Activated CD4-positive, alpha-beta T cell treated with anti-CD3 and anti-CD28 coated beads, Interleukin-2, amount 10 ng/mL, durations not matched to agents 7 days and 5 days (primary cell): ENCODE measurements at places on chromosomes 12 and 14. TPM values are rescaled to one million over a fixed set of nuclear protein-coding genes. Genes with fewer than 3 reads are reported as not detected.
A peak's percentile ranks its signal among the peaks of the same experiment; 100 is the strongest.

DNA sequence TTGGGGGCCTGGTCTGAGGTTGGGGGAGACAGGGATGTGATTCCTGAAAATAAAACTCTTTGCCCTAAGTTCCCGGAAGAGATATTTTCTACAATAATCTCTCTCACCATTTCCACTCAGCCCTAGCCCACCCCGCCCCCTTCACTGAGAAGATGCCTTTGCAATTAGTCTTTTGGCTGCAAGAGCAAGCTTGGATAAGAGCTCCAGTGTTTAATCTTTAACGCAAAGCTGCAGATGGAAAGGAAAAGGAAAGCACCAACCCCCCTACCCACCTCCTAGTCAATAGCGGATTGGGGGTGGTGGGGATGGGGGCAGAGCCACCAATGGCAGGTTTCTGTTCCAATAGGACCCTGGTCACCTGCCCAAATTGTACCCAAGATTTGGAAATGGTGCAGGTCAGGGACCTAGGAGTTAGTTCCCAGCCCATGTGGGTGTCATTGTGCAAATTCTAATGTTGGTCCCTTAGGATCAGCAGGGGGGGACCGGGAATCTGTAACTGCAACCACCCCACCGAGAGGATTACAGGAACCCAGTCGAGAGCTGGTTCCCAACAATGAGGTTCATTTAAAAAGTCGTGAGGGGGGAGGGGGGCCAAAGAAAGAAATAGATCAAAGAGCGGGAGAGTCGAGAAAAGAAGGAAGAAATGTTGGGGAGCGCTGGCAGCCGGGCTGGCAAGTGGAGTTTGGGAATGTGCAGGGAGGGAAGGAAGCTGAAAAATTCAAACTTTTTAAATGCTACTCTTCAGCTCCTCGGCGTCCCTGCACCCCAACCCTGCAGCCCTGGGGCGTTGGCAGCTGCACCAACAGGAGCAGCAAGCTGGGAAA is 1.6 kb downstream of the ZFP36L1 start:
- no peak for DNase-seq

DNA sequence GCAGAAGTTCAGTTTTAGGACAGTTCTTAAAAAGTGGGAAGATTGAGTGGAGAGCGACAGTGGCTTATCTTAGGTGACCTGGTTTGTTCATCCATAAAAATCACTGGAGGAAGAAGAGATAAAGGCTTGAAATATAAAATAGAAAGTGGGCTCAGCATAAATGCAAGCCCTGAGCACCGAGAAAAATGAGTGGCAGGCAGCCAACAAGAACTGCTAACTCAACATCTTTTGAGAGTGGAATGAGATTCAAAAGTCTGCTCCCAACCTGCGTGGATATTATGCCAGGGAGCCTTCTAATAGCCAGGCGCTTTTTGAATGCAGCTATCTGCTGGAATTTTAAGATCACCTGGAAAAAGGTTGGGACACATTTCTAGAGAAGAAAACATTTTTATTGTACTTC is 666.5 kb downstream of the FLRT2 start:
- DNase-seq: no peak

GRCh38 chr14:95299271-95299670 is 20.4 kb downstream of the CLMN start:
- DNase-seq: no peak

Gene PSMB5
- total RNA-seq: 60.4 TPM

DNA sequence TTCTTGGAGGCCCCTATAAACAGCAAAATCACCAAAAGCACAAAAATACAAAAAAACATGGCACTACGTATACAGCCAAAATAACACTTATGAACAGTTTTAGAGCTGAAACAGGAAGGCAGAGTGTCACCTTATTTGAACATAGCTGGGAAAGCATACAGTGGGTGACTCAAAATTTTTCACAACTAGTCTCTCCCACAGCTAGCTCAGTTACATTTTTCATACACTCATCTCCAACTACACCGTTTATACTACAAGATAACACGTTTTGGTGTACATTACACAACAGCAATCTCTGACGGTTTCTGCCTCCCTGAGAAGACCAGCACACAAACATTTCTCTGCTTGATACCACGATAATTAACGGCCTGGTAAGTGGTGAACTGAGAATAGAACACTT is 2.9 kb downstream of the RAD52 start:
- DNase-seq: no peak

DNA sequence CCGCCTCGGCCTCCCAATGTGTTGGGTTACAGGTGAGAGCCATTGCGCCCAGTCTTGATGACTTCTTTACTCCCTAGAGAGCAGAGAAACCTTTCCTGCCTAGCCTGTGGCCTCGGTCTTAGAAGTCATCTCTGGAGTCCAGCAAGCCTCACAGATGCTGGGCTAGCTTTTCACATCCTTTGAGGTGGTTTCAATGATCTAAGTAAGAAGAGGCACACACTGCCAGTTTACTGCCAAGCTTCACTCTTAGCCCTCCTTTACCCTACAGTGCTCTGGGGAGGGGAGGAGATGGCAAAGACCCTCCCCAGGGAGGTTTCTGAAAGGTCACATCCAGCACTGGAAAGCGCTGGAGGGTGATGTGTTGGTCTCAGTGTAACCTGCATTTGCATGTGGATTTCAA is 304.8 kb downstream of the PCNX1 start:
- no peak for DNase-seq

Gene RNASE2
- not detected for total RNA-seq

DNA sequence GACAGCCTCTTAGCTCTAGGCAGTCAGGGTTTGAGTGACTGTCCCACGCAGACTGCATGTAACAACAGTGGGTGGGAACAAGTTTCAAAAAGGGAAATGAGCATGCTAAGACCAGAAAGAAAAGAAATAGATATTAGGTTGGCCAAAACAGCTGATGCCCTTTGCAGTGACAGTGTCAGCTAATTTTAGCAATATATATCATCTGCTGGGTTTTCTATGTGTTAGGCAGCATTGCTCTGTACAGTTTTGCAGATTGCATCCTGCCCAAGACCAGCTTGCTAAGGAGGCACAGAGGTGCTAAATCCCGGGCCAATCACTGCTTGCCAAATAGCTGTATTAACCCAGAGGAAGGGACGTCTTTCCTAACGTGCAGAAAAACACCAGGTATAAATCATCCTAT is 541.9 kb upstream of the TBX3 start:
- DNase-seq: no peak

DNA sequence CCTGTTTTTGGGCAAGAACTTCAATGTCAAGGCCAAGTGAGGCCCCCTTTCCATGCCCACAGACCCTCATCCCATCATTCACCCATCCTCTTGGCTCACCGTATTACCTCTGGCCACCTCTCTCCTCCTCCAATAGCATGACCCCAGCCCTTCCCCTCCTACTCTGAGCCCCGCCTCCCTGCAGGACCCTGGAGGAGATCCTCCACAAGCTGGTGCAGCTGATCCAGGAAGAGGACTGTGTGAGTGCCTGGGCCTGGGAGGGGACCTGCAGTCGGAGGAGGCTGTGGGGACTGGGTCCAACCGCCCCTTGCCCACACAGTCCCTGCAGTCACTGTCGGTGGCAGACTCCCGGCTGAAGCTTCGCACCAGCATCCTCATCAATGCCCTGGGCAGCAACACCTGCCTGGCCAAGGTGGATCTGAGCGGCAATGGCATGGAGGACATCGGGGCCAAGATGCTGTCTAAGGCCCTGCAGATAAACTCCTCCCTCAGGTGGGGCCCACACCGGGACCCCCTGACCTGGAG is 7.2 kb downstream of the CARMIL3 start:
- DNase-seq: no peak

DNA sequence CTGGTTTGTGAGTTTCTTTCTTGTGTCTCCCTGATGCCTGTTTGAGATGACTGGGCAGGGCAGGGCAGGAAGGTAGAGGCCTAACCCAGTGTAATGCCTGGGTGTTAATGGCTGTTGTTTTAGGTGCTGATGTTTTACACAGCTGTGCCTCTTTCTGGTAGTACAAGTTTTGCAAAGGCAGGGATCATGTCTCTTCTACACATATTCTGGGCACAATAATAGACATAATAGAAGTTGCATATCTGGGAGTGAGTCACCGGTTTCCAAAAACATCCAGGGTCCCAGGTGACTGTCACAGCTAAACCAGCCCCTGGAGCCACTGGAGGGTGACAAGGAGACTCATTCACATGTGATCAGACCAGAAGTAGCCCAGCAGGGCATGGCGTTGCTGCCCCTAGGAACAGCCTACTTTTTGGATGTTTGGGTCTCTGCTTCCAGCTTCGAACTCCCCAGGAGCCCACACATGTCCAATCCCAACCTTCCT is 18.1 kb downstream of the TPCN1 start:
- DNase-seq: no peak

DNA sequence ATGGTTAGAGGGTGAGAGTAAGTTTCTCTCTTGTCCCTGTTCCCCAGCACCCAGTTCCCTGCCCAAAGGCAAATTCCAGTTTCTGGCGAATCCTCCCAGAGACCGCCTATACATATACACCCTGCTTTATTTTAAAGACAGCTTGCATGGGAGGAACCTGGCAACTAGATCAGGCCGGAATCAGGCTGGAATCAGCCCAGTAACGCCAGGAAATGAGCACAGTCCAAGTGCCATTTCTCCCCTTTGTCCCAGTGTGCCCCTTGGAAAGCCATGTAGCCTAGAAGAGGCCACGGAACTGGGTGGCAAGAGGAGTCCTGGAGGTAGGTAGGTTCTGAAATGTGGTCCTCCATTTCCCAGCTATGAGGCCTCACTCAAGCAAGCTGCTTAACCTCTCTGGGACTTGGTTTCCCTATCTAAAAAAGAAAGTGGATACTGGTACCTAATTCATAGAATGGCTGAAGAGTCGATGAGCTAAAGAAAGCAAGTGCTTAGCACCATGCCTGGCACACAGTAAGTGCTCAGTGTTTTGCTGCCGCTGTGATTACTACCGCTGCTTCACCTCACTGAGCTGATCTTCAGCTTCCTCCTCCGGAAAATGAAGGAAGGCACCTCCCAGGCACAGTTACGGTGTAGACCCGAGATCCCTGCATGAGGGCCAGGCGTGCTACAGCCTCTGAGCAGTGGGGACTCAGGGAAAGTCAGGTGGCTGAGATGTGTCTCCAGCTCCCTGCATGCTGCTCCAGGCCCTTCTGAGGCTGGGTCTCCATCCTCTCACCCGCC is 36.4 kb downstream of the PITPNM2 start:
- no peak for DNase-seq

- DNase-seq: peak; percentile 10
Measured at GRCh38 chr14:59919570-59920377, at the start of gene LRRC9. TSS of gene LRRC9 (plus strand) at chr14:59920144.

DNA sequence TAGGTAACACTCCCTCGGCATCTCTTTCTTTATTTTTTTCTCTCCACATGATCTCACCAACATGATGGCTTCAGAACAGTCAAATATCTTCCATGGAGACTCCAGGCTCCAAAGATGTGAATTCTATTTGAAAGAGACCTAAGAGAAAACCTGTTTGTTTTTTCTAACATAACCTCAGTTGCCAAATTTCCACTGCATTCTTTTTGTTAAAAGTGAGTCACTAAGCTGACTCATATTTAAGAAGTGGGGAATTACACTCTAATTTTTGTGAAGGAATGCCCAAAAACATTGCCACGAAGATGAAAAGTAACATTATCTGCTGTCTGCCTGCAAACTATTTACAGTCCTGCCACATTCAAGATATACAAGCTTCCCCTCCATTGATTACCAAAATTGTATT is 1337.6 kb downstream of the LRFN5 start:
- no peak for DNase-seq

Gene MYF6
- not detected for total RNA-seq

Gene PPP4R4
- total RNA-seq: 3.0 TPM

DNA sequence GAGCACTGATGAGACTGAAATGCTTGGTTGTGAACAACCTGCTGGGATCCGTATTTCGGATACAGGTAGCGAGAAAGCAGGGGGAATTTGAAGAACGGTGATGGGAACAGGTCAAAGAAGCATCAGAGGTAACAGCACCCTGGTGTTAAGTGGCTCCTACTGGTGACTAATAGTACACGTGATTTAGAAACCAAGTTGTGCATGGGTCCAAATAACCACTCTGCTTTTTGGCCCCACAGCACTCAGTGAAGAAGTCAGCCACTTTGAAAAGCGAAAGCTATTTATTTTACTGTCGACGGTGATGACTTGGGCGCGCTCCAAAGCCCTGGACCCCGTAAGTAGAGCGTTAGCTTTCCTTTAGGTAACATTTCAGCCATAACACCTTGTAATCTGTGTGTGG is 16.7 kb downstream of the AK7 start:
- DNase-seq: no peak

DNA sequence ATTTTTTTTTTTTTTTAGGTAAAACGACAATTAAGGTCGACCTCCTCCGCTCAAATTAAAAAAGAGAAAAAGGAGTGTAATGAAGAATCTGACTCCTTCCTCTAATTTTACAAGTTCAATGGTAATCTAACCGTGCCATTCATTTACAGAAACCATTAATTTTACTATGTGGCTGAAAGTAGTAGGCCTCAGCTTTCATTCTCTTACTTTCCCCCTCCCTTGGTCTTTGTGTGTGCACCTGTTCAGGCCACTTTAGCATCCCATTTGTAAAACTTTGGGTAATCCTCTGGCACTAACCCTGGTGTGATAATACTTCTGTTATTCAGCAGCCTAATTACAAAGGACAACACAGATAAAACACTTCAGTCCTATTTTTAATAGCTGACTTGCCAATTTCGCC is 128.1 kb downstream of the ASCL1 start:
- DNase-seq: no peak

Gene GPRC5D
- total RNA-seq: 0.67 TPM

DNA sequence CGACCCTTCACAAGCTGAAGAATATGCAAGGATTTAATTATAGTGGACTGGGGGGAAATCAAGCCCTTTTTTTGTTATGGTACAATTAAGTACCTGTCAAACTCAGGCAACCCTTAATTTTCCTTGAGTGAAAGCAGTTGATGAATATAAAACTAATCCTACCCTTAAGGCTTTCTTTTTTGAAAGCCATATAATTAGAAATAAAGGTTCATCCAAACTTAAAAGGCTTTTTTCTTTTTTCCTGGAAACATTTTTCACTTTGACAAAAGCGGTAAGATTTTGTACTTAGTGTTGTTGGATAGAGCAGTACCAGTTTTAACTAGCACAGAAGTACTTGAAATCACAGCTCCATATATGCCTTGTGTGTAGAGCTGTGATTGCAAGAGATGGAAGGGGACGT is 91.9 kb upstream of the MANSC4 start:
- no peak for DNase-seq

DNA sequence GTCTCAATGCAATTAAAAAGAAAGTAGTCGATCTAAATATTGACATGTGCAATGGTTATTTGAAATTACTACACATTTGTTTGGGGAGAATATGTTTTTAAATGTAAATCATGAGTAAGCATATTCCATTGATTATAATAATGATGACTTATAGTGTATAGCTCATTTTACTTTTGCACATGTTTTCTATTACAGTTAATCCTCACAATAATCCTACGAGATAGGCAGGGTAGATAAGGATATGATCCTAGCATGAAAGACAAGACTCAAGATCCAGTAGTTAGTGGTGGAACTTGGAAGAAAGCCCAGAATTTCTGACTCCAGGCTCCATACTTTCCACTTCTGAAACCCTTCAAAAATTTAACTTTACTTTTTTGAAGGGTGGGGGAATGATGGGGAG is 94.0 kb downstream of the NAV3 start:
- no peak for DNase-seq

GRCh38 chr12:126856958-126857357 is 1410.0 kb upstream of the TMEM132C start:
- DNase-seq: no peak
